Stimulated activated CD8-positive, alpha-beta memory T cell treated with anti-CD3 and anti-CD28 coated beads, Interleukin-12 subunit alpha, Interleukin-12 subunit beta, amount 100 ng/mL, for 4 hours (primary cell): ENCODE measurements at places on chromosomes 7 and 10.
A peak's percentile ranks its signal among the peaks of the same experiment; 100 is the strongest.

DNA sequence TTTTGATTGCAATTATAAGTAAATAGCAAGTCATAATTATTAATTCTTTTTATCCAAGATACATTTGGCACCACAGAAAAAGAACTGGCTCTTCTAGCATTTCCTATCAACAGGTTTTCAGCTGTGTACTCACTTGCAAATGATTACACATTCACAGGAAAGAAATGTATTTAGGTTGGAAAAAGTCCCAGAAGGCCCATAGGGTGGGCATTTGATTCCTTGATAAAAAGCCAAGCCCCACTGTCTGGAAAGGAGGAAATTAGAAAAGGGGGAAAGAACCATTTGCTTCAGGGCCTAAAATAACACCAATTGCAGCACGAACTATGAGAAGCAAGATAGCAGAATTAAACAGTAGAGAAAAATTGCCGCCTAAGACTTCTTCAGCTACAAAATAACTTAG lies 80.8 kb upstream of the COL1A2 start:
- no peak for DNase-seq

- no peak for DNase-seq
These were observed 46.4 kb upstream of the TARP start for GRCh38 chr7:38319873-38320272.

- no peak for DNase-seq
These were observed 55.9 kb downstream of the SVOPL start for GRCh38 chr7:138645284-138645683.

DNA sequence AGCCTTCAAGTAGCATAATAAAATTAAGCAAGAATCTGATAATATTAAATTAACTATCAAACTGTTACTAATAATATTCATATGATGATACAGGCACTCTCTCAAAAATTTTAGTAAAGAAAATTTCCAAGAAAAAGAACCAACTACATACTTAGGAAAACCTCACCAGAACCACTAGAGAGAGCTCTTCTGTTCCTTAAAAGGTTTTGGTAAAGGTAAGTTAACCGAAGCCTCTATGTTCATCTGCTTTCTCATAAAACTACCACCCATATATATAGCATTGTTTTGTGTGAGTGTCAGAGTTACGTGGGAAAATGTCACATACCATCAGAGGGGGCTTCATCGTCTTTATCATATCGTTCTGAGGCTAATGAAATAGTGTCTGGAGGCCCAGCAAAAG lies 20.7 kb downstream of the SKAP2 start:
- no peak for DNase-seq

DNA sequence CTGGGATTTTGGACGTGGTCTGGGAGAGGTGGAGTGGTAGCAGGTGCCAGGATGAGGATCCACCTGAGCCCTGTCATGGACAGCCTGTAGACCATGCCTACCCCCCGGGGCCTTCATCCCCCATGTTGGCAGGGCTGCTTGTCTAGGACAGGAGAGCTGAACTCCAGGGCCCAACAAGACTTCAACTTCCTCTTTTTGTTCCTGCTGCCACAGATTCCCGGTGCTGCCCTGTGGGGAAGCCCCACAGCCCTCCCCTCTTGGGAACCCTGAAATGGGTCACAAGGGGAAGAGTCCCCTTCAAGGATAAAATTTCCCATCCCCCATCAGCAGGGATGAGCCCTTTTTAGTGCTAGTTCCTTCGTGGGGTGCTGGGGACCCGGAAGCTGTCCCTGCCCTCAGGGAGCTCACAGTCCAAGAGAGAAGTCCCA lies 1.3 kb upstream of the CUEDC2 start:
- no peak for DNase-seq

DNA sequence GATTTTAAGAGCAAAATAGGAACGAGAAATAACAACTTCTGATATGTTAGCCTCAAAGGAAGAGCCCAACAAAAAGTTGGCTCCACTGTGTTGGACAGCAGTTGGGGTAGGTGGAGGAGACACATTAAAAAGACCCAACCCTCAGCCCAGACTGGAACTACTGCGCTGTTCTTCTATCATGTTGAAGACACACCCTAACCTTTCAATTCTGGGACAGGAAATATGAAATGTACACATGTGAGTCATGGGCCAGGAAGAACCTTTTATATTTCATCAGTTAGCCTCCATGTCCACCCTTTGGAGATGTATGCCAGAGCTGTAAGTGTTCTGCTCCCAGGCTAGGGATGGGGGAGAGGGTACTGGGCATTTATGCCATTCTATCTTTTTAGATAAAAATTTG lies 22.1 kb downstream of the CLDN12 start:
- no peak for DNase-seq

DNA sequence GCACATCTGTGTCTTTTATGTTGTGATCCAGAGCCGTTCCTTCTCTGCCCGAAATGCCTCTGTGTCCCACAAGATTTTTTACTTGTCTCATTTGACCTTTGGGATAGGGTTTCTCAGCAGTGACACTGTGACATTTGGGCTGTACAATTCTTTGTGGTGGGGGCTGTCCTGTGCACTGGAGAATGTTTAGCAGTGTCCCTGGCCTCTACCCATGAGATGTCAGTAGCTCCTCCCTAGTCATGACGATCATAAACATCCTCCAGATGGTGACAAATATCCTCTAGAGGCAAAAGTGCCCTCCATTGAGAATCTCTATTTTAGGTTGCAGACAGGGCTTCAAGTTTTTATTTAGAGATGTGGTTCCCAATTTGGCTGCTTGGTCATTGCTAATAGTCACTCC lies 91.3 kb downstream of the PPP1R17 start:
- DNase-seq: no peak

DNA sequence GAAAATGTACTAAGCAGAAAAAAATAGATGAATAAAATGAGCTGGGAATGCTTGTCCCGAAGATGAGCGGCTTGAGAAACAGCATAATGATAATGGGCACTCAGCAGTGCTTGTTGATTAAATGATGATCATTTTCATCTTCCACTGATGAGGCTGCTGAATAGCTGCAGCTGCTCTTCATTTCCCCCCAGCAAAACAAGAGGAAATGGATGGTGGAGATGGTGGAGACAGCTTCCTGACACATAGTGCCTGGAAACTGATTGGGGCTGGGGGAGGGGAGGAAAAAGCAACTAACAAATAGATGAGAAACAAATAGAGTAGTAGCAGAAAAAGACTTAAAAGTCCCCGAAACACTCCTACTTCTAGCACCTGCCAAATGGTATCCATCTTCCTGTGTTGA lies 41.4 kb downstream of the MRC1 start:
- no peak for DNase-seq

DNA sequence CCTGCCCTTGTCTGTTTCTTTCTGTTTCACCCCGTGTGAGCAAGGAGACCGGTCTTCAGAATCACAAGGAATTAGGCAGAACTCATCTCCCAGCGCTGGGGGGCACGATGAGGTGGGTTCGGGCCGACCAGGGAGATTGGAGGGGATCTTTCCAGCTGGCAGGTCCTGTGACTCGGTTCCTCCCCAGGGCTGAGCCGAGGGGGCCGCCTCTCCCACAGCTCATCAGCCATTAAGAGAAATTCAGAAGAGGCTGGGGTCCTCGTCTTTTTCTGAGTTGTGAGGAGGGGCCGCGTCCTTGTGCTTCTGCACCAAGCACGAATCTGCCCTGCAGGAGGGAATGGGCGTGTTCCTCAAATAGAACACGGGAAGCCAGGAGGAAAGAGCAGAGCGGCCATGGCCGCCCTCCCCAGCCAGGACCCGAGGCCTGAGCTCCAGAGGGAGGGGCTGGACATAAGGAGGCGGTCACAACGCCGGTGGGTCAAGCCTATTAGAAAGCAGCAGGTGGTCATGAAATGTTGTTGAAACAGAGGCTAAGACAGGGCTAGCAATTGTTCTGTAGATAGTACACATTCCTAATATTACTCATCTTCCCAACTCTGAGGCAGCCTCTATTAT lies 125.3 kb downstream of the ADARB2 start:
- no peak for DNase-seq

DNA sequence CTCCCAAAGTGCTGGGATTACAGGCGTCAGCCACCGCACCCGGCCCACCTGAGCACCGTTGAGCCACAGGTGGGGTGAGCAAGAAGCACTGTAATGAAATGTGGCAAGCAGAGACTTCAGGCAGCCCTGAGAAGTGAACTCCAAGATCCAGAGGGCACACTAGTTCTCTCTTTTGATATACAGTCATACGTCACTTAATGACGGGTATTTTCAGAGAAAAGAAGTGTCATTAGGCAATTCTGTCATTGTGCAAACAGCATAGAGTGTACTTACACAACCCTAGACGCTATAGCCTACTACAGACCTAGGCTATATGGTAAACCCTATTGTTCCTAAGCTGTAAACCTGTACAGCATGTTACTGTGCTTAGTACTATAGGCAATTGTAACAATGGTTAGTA lies 7.9 kb downstream of the PANK1 start:
- no peak for DNase-seq

DNA sequence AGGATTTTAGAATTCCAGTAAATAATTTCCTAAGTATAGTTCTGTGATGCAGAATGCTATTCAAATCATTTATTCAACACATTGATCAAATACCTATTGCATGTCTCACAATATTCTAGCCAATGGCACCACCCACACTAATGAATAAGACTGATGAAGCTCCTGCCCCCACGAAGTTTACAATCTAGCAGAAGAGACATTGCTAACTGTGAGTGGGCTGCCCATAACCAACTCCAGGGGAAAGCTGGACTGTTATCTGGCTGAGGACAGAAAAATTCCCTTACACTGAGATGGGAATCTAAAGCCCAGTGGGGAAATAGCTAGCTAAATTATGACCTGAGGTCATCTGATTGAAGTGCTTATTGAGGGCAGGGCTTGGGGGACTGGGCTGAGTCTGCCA lies 128.8 kb upstream of the LYZL2 start:
- no peak for DNase-seq

- DNase-seq: no peak
These were observed 289.1 kb downstream of the CCDC3 start for GRCh38 chr10:12712293-12712983.

DNA sequence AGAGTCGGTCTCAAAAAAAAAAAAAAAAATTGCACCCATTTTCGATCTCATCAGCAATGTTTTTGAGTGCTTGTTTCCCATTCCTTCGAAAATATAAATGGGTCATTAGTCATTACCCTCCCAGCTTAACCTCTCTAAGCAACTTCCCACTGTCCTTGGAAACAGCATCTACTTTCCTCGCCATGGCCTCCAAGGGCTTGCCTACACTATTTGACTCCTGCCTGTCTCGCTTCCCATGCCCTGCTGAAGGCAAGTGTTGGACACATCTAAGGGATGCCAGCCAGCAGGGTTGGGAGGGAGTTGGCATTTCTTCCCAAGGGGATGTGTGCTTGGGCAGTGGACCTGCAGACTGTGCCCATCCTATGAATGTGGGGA lies 12.7 kb upstream of the RHBDD2 start:
- DNase-seq: no peak

DNA sequence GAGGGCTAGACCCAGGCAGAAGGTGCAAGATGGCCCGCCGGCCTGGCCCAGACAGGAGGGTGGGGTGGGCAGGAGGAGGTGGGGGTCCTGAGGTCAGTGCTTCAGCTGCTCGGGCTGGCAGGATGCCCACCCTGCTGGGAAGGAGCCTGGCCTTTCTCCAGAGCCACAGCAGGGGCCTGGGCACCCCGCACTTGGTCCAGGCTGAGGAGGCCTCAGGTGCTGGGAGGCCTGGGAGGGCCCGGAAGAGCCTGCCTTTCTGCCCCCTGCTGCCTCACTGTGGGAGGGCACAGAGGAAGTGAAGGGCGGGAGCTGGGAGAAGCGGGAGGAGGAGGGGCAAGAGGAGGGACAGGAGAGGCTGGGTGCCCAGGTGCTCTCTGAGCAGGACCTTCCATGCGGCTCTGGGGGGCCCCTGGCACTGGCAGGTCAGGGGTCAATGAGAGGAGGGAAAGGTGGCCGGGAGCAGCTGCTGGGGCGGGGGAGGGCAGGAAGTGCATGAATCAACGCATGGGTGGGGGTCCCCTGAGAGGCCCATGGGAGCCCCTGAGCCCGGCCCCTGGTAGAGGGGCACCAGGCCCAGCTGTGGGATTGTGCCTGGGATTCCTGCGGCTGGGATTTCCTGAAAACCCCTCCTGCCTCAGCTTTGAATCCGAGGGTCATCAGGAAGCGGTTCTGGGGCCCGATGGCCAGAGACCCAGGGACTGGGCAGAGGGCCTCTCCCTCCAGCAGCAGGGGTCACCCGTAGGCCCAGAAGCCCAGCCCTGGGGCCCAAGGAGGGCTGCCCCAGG lies 49.9 kb downstream of the PWWP2B start:
- DNase-seq: peak; percentile 39

GRCh38 chr7:151321341-151321740 lies 20.3 kb upstream of the NUB1 start:
- no peak for DNase-seq

DNA sequence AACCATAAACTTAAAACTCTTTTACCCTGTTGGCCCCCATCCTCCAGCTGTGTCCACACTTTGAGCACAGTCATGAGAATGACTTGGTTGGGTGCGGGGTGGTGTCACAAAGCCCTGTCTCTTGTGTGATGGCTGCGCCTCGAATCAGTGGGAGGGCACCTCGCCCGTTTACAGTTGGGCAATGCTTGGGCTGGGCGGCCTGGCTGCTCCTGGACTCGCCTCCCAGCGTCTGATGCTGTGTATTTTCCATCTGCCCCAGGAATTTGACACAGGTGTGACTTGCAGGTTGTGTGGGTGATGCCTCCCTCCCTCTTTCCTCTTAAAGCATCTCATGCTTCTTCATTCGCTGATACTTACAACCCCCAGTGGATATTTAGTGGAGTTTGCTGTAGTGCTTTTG lies 33.7 kb downstream of the CHST12 start:
- DNase-seq: no peak

GRCh38 chr7:25759748-25760147 lies 392.2 kb upstream of the NFE2L3 start:
- no peak for DNase-seq

DNA sequence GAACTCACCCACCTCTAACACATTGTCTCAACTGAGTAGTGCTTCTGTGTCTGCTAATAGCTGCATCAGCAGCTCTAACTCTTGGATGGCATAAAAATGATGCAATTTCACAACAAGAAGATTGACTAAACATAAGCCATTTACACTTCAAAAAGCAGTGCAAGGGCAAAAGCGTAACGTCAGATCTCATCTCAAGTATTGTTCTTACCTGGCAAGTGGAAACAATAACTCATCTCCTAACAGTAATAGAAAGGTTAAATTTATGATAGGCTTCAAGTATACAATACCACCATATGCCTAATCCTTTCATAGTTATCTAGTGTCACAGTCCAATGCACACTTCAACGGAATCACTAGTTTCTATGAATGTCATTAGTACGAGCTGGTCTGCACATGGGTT lies 14.8 kb downstream of the TPK1 start:
- no peak for DNase-seq

DNA sequence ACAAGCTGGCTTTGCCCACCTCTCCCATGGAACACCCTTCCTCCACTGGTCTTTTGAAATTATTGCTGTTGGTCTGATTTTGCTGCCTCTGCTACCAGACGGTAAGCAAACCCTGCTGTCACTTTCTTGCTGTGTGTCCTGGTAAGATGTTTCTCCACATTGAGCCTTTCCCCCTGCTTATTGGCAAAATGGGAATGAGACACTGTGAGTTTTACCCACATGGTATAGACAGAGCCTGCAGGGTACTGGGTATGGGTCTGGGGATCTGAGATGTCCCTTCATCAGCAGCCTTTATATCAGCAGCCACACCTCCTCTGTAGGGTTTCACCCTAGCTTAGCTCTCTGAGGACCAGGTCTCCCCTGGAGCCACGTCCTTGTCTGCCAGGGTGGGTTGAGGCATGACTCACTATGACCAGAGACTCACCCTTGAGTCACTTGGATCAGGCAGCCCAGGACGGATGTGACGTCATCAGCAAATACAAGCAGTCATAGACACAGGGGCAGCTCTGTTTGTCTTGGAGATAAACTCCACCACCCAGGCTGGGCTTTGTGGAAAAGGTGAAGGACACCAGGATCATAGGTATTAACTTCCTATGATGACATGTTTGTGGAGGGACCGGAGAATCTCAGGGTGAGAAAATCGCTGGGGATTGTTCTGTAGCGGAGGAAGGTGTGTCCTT lies 17.9 kb upstream of the BAIAP2L1 start:
- DNase-seq: no peak
